ENCODE measurements at places on chromosomes 7 and 10.
A peak's percentile ranks its signal among the peaks of the same experiment; 100 is the strongest.

DNA sequence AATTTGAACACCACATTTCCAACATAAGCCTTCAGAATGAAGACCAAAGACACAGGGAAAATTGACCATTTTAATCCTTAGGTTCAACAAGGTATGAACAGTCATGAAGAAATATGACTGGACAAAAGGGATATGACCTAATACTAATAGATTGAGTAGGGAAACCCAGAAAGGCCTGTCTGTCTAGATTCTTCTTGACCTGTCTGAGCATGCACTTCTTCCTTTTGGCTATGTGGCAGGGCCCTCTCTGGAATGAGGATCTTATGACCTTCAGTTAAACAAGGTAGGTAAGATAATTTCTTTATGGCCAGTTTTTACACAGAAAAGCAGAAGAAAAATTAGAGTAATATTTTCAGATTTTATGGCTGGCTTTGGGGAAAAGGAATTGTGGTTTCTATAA is 3.0 kb upstream of the PHYHIPL start:
- no peak for DNase-seq

DNA sequence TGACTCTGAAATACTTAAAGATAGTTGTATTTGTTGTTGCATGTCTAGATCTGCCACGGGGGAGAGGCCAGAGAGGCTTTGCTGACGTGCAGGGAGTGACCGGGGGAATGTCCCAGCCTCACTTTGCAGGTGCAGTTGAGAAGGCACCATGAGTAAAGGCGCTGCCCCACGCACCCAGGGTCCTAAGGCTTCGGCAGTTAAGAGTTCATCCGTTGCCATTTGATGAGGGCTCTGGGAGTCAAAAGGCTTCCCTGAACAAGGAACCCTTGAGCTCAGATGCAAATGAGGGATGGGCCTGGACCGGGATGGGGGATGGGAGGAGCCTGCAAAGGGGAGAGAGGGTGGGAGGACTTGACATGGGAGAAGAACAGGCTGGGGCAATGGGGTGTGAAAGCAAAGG is 20.4 kb downstream of the PPP2R2D start:
- DNase-seq: no peak

DNA sequence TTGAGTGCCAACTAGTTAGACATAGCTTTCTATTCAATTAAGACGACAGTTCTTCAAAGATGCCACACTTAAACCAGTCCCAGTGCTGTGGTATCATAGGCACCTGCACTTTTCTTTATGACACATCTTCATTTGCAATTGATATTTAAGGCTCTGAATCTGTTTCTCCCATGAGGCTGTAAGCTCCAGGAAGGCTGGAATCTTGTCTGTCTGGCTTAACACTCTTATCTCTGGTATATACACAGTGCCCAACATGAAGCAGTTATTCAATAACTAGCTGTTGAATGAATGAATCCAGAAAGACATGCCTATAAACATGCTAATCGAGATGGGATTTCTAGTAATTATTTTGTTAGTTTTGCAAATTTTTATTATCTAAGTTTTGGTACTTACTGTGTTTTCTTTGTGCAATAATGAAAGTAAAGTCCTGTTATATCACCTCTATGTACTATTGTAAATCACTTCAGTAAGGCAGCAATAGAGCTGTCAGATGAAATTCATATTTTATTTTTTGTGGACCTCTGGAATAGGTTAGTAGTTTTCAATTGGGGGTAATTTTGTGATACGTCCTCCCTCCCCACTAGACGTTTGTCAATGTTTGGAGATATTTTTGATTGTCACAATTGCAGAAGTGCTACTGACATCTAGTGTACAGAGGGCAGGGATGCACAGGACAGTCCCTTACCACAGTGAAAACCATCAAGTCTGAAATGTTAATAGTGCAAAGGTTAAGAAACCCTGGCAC is 51.3 kb upstream of the STEAP4 start:
- peak; percentile 38 for DNase-seq

DNA sequence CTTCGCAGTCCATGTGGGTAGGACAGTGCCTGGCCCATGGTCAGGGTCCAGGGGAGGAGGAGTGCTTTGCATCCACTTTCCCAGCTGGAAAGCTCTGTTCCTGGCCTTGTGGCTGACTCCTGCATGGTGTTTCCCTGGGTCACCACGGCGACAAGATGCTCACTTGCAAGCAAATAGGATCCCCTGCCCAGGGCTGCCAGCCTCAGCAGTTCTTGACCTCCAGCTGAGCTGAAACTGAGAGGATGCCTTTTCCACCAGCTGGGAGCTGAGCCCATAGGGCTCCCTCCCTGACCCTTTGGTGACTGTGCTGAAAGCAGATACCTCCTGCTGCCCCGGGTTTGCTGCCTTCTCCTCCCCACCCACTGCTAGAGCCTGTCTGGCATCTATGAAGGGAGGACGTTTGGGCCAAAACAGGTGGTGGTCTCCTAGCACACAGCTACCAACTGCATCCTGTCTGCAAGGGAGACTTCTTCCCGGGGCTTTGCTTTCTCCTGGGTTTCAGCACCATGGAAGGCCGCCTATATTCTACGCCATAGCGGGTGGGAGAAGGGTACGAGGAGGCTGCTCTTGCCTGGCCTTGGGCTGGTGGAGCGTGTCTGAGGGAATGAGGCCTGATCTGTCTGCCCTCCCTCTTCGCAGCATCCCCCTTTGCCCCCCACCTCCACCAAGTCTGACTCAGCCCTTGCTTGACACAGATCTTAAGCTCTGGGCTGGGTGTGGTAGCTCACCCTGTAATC is 34.4 kb downstream of the UBTD1 start:
- DNase-seq: peak; percentile 28

GRCh38 chr10:18450298-18450697 is 201.1 kb downstream of the NSUN6 start:
- DNase-seq: no peak

DNA sequence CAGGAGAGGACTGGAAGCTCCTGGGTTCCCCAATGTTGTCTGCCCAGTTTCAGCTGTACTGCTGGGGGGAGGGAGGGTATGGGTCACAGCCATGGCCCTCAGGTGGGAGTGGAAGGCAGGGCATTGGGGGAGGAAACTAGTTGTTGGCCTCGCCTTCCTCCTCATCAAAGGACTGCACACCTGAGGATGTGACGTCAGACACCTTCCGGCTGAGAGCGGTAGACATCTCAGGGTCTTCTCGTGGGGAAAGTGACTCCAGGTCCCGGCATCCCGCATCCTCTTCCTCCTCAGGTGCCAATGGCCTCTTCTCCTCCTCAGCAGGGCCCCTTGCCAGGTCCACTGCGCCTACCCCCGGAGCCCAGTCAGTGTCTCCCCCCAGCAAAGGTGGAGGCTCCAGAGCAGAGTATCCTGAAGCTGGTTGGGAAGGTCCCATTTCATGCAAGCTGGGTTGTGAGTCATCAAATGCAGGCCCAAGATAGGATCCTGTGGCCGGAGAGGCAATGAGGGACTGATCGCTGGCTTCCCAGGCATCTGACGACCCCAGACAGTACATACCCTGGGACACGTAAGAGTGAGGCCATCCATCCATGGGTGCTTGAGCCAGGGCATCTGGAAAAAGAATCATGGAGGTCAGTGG is 6.0 kb downstream of the FAM131B start:
- no peak for DNase-seq

- no peak for DNase-seq
Observed at GRCh38 chr10:2117641-2118040, 380.3 kb upstream of the ADARB2 start.

DNA sequence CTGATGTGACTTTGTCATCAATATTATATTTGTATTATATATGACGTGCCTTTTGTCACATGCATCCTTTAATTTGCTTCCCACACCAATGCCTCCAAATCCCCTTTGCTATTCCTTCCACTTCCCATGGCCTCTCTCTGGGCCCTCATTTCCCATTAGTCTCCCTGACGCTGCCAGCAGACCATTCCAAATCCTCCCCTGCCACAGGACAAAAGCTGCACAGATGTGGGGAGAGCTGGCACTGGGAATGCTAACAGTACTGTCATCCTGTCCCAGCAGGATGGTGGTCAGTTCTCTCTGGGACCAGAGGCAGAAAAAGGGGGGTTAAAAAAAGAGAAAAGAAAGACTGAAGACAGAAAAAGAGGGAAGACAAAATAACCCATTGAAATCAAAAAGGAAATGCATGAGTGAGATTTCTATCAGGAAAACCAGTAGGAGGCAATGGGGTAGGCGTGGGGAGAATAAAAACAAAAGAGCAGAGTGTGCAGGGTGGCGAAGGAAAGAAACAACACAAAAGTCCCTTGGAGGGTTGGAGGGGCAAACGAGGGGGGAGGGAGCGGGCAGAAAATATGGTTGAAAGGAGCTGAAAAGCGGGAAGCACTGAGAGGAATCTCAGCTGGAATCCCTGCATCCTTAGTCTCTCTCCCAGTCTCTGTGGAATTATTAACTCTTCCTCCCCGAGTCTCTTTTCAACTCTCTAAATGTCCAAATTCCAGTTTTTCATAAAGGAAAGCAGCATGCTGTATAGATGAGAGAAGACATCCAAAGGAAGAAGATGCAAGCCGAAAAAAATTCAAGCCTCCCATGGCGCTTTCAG is 59.2 kb upstream of the PTN start:
- no peak for DNase-seq
